ENCODE measurements at places on chromosomes 5 and 9.

- no peak for DNase-seq
Measured at GRCh38 chr5:139340051-139340450, 1.6 kb upstream of the PAIP2 start.

DNA sequence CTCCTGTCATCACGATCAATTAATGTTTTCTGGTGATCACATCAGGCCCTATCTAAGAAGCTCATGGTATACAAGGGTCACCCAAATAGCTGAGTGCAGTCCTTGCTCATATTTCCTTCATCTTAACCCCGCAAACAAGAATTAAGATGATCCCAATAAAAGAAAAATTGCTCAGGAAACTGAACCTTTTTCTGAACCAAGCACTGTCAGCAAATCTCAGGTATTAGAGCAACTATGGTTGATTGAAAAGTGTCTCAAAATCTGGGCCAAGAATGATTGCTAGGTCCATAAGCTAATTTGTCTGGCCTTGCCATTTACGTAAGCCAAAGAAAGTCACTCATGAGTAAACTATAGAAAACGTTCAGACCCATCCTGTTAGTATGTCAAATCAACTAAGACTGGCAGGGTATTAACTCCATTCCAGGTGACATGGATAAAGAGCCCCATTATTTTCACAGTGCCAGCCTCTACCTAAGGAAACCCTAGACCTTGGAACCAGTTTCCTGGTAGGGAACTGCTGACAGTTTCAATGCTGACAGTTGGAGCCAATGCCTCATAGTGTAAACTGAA, 209.3 kb downstream of the DEPDC1B start:
- no peak for DNase-seq

DNA sequence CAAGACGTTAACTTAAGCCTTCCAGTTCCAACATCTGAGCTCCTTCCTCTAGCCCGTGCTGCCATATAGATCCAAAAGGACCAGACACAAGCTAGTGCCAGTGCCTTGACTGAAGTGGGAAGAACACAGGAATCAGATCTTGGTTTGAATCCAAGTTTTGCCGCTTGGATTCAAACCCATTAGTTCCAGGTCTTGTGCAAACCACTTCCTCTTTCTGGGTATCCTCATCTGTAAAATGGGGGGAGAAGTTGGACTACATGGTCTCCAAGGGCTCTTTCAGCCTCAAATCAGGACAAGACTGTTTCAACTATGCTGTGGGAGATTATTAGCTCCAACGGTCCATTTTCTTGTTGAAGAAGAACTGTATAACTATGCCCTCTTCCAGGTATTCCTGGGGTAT, 32.6 kb downstream of the TTLL11 start:
- DNase-seq, result no peak

DNA sequence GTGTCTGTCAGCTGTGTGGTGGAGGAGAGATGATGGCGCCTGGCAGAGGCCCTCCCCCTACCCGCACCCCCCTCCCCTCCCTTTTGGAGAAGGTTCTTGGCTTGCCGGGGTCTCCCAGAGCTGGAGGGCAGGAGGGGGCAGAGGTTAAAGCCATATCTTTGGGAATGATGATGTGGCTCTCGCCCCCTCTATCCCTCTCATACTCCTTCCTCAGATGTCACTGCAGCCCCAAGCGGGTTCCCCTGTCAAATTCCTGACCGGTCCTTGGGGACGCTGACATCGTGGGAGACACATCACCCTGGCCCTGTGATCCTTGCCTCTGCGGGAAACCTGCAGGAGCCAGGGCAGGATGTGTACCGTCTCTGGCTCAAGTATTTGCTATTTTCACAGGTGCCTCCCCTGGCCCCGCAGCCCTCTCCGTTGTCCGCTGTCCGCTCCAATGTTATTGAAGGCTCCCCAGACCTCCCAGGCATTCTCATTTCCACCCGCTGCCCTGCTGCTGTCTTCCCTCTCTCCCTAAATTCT, 109.5 kb downstream of the FOXD1 start:
- DNase-seq, result no peak

DNA sequence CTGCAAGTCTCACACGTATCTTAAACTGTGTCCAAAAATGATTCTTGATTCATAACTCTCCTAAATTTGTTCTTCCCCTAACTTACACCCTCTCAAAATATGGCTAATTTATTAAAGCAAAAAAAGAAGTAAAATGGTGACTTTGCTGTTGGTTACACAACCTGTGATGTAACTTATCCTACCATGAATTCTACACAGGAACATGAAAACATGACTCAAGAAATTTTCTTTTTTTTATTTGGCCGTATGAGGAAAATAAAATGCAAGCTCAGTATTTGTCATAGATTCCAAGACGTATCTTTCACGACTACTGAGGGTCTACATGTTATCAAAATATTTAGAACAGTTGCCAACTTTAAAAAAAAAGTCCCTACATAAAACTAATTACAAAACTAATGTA, 9.2 kb downstream of the LIFR start:
- no peak for DNase-seq

DNA sequence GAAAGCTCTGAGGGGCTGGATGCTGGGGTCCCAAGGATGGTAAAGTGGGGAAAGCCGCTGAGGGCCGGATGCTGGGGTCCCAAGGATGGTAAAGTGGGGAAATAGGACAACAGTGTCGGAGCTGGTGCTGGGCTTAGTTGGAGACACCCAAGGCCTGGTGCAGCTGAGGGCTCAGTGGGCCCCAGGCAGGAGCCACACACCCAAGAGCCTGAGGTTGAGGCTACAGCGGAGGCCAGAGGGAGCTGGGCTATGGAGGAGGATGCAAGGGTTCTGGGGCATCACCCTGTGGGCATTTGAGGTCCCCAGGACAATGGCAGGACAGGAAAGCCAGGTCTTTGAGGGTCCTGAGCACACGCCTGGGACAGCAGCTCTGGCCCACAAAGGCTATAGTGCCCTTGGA, 19.1 kb upstream of the SLC9A3 start:
- DNase-seq, result no peak

GRCh38 chr5:125965577-125965976, 457.6 kb upstream of the GRAMD2B start:
- DNase-seq, result no peak

DNA sequence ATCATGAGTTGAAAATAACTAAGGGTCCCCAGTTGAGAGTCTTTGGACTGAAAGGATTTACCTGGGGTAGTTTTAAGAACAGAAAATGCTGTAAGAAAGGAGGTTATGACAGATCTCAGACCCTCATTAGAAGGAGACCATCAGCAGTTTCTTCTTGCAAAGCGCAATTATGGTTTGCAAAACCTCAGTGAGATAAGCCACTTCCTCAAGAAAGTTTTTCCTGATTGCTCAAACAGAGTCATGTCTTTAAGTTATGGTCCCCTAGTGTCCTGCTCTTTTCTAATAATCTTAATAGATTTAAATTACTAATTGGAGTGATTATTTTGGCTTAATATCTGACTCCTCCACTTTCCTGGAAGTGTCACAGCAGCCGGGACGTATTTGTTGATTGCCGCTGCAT, 293.2 kb upstream of the KLF4 start:
- no peak for DNase-seq

DNA sequence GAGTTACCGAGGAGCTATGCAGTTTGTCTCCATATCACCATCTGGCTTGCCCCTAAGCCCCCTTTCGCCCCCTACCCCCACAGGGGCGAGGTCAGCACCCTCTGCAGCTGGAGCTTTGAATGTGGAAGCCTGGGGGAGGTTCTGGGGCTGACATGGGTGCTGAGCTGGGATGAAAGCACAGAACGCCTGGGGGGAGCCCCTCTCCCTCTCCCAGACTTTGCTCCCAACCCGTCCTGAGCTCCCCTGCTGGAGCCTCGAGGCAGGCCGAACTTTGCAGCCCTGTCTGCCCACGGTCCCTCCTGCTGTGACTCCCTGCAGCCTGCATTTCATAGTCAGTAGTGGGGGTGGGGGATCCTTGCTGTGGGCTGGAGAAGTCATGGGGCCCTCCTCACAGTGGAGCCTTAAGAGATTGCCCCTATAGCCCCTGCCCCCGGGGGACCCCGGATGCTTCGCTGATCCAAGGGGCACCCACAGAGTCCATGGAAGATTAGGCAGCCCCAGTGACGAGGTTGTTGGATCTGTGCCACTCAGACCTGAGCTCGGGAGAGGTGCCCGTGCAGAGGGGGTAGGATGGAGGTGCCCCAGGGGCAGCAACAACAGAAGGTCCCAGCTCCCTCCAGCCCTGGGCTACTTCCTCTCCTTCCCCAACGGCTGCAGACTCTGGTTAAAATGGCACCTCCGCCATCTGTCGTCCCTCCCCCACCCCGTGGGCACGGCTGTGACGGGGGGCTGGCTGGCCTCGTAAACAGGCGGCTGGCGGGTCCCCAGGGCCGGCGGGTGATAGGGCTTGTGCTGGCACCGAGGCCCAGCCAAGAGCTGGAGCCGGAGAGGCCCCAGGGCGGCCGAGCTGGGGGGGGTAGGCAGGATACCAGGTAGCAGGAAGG, 162.0 kb downstream of the C9orf50 start:
- DNase-seq, result peak; percentile 59

GRCh38 chr9:27602142-27602861, 29.0 kb upstream of the C9orf72 start:
- DNase-seq, result no peak

GRCh38 chr5:156824241-156824640, 25.9 kb upstream of the PPP1R2B start:
- DNase-seq, result no peak

DNA sequence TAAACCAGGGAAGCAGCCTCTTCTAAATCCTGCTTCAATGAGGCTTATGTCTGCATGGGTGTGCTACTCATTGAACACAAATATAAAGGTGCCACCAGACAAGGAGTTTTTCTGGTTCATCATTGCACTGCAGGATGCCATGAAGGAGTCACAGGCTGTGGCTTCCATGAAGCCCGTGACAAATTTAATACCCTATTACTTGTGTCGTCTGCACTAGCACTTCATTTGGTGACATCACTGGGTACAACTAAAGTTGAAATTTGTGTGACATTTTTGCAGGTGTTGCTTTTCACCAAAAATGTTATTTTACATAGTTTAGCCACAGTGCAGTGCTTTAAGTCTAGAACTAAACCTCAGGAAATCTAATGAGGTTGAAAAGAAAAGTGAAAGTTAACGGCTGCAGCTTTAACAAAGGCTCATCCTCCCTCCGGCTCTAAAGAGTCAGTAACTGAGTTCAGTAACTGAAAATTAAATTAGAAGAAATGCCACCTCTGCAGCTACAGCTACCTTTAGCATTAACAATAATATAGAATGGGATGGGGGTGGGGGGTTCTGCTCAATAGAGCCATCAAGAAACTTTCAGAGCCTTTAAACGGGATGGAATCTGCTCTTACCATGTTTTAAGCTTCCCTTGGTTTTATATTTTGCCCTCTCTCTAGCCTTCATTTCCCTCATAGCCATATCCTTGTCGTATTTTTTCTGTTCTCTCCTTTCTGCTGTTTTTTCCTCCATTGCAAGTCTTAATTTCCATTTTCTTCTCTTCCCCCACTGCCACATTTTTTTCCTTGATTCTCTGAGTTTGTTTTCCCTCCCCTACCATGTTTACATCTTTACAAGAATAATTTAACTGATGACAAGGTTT, 233.8 kb upstream of the TMEM161B start:
- DNase-seq, result no peak

DNA sequence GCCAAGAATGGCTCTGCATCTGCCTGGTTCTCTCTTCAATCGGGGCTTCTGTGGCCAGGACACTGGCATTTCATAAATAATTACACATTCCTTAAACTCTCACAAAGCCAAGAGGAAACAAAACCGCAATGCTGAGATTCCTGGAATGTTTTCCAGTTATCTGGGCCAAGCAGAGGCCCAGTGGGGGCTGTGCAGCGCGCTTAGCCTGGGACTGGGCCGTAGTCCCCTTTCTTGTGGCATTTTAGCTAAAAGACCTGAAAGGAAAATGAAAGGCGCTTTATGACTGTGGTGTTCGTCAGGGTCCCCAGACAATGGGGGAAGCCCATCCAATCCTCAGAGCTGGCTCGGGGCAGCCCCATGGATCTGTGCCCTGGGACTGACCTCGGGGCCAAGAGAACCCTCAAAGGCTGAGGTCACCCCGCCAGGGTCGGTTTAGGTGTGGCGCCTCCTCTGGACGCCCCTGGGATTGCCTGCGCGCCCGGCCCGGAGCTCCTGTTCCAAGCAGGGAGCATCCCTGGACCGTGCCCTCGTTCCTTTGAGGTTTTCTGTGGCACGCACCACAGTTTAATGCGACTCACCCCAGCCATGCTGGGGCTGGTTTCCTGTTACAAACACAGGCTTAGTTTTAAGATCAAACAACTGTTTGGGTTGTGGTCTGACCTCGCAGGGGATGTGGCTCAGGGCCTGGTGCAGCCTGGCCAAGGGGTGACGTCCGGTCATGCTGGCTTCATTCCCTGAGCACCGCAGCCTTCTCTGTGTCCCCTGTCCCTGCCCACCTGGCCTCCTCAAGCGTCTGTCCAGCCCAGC, 51.5 kb upstream of the NKD2 start:
- peak; percentile 76 for DNase-seq

DNA sequence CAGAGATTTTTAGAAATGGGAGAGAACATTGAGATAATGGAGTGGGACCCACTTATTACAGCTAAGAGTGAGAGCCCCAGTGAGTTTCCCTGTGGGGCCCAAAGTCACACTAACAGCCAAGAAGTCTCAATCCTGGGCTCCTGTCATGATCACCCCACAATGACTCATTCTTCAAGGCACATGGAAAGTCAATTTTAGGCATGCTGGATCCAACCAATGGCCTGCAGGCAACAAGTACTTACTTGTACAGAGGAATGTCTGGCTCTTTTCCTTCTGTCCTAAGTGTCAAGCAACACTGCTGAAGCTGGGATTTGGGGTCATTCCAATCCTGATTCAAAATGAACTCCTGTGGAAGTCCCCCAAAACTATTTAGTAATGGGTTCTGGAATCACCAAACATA, 123.1 kb downstream of the DROSHA start:
- DNase-seq, result no peak

GRCh38 chr5:35990941-35991611, at the start of gene UGT3A1:
Gene UGT3A1 (minus strand): TSS chr5:35991390. CDS start chr5:35991240, 150 bp downstream.
- DNase-seq, result no peak
